Activated CD8-positive, alpha-beta memory T cell treated with anti-CD3 and anti-CD28 coated beads, Interleukin-2, amount 50 U/mL, for 4 hours (primary cell): ENCODE measurements at places on chromosomes 16 and 17.

DNA sequence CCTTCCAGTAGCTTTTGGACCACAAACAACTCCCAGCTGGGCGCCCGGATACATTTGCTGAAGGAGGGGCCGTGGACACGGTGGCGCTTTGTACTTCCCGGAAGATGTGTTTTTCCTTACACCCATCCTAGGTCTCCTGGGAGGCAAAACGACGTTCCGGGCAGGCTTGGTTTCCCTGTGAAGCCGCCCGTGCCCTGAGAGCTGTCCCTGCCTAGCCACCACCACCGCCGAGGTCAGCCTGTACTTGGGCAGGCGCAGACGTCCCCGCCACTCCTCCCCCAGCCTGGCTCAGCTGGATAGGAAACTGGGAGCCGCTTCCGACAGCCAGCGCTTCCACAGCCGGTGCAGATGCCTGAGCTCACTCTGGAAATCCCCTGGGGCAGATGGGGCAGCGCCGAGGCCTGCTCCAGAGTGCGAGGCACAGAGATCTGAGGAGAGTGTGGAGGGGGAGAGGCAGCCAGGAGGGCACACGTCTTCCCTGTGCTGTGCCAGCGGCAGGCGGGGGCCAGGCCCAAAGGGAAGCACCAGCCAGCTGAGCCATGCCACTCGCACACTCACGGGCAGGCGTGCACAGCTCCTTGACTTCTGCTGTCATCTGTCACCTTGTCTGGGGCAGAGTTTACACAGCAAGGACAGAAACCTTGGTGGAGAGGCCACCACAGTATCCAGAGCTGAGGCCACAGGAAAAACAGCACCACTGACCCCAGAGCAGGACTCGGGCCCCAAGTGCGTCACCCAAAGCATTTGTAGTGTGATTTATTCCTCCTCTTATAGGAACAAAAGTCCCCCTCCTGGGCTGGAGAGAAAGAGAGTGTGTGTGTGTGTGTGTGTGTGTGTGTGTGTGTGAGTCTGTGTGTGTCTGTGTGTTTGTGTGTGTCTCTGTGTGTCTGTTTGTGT is 3.0 kb downstream of the RHBDF2 start:
- DNase-seq, result no peak

GRCh38 chr16:27353853-27354252 is 40.1 kb downstream of the IL4R start:
- DNase-seq, result no peak

GRCh38 chr17:14211246-14211645 is 25.4 kb downstream of the CDRT15 start:
- DNase-seq, result no peak

GRCh38 chr16:56842133-56842532 is 22.9 kb upstream of the SLC12A3 start:
- DNase-seq, result no peak

GRCh38 chr16:59212492-59213024 is 478.4 kb upstream of the GOT2 start:
- DNase-seq, result no peak

- DNase-seq, result no peak
Measured at GRCh38 chr17:61928101-61928436, 287 bp upstream of the INTS2 start.

DNA sequence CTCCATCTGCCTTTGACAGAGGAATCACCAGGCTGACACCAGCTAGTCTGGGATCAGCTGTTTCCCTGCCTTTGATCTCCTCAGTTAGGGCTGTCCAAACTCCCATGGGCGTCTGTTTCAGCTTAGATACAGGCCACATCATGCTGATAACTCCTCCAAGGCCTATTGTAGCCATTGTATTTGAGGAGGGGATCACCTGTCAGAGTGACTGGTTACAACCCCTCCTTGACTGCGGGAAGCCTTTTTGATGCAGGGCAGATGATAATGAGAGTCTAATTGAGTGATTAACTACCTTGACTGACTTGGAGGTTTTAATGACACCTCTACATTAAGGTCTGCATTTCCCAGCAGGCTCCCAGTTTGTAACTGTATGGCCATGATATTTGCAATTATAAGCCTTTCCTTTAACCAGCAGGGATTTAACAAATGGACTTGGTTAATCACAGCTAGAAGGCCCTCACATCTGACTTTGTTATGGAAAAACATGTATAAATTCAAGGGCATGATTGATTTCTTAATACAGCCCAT is 863.5 kb downstream of the KCNJ2 start:
- DNase-seq, result no peak

GRCh38 chr16:1174477-1175357 is 21.8 kb downstream of the CACNA1H start:
- DNase-seq, result no peak

DNA sequence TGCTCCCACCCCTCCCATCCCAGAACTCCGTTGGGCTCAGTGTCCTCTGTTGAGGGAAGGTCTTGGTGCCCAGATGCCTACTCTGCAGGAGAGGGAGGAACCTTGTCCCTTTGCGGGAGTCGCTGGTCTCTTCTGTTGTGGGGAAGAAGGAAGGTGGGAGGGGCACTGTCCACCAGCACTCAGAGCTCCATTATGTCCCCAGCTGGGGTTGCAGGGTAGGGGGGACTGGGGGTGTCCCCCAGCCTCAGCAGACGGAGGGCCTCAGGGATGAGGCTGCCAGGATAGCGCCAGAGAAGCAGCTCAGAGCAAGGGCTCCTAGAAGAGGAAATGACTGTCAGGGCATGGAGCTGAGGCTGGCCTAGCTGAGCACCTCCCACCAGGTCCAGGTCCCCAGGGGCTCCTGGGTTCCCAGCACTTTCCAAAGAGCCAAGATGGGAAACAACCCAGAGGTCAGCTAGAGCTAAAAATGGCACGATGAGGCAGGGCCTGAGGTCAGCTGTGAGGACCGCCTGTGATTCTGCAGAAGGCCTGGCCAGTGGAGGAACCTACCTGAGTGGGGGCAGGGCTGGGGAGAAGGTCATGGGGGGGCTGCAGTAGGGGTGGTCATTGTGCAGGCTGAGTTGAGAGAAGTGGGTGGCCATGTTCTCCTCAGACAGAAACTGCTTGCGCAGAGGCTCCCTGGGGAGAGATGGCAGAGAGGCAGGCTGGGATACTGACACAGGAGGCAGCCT is 893 bp downstream of the HCFC1R1 start:
- no peak for DNase-seq

- DNase-seq, result no peak
Measured at GRCh38 chr16:80620736-80621605, 80.2 kb downstream of the DYNLRB2 start.

DNA sequence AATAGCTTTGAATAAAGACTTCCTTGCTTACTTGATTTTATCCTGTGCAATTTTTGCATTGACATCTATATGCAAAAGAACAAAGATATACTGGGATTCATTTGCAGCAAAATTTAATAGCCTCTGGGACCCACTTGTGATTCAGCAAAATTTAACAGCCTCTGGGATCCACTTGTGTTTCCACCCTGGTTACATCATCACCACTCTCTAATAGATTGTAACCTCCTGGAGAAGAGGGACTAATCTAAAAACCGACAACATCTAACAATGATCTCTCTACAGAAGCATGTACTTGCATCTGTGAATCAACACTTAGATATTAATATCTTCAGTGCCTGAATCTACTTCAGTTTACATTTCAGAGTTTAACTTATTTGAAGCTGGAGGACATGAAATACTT is 202.0 kb upstream of the CPHXL start:
- no peak for DNase-seq

DNA sequence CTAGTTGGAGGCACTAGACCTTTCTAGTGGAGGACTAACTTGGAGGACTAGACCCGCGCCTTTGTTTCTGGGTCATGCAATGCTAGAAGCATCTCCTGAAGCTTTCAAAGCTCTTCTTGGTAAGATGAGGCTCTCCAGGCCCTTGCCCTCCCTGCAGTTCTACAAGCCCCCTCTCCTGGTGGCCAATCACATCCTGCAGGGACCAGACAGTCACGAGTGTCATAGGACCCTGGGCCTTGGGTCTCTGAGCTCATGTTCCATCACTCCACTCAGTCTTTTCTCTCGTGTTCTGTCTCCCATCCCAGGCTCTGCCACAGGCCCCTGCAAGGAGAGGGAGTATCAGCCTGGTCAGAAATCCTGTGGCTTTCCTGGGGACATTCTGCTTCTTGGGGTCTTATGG is 119.6 kb downstream of the CYLD start:
- DNase-seq, result no peak

- DNase-seq, result peak; percentile 5
Measured at GRCh38 chr17:142876-143784, 5.8 kb downstream of the SCGB1C2 start.

DNA sequence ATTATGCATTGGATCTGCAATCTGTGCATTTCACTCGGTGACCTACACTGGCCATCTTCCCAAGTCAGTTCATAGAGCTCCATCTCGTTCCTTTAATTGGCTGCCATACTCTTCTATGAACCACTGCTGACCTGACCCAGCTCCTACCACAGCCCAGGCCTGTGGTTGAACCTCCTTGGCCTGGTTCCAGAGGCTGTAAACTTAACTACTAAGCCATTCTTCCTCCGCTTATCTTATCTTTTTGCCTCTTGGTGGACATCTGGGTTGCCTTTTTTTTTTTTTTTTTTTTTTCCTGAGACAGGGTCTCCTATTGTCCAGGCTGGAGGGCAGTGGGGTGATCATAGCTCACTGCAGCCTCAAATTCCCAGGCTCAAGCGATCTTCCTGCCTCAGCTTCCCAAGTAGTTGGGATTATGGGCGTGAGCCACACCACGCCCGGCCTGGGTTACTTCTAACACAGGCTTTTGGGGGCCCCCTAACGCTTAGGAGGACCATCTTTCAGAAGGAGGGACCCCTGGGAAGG is 18.3 kb downstream of the COQ7 start:
- no peak for DNase-seq

DNA sequence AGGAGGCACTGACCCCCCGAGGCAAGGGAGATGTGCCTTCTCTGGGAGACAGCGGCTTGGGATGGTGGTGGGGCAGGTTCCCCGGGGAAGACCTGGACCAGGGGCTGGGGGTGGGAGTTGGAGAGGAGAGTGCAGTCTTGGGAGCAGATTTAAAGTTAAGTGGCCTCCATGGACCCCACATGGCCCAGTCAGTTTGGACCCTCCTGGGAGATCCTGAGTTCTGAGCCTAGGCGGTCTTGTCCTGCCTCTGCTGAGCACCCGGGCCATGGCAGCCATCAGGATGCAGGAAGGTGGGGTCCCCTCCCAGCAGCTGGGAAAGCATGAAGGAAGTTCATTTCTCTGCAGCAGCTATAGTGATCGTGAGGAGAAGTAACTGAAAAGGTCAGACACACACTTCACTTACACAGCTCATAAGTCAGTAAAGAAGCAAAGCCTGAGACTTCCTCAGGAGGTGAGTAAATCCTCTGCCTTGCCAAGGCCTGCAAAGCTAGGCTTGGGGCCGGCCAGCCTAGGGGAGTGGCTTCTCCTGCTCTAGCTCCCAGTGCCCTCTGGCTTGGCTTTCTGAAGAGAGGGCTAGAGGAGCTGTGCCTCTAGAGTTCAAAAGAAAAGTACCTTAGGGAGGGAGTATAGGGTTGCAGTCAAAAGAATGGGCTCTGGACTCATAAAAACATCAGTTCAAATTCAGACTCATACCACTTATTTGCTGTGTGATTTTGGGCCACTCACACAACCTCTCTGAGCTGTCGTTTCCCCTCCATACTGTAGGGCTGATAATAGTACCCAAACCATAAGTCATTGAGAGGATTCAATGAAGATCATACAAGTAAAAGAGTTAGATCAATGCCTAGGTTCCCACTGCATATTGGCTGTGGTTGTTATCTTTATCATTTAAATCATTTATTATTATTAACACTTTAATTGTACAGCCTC is 31.0 kb upstream of the C16orf78 start:
- no peak for DNase-seq

- no peak for DNase-seq
Measured at GRCh38 chr17:34412534-34412933, 49.5 kb upstream of the CCL1 start.

DNA sequence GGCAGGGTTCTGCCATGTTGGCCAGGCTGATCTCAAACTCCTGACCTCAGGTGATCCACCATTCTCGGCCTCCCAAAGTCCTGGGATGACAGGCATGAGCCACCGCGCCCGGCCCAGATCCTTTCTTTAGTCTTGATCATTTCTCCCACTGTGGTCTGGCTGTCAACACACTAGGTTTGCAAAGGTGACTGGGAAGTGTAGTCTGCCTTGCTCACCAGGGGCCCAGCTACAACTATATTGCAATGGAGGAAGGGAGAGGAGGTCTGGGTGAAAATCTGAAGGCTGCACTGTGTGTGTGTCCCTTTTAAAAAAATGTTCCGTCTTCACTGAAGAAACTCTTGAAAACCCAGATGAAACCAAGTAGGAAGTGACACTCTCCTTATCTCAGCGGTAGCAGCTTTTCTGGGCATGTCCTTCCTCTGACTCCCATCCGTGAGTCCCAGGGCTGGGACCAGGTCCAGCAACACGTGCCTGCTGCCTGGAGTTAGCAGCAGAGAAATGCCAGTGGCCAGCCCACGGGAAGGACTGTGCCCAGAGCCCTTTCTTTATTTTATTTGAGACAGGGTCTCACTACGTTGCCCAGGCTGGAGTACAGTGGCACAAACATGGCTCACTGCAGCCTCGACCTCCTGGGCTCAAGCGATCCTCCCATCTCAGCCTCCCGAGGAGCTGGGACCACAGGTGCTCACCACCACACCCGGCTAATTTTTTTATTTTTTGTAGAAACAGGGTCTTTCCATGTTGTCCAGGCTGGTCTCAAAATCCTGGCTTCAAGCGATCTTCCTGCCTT is 17.8 kb upstream of the KIF19 start:
- DNase-seq, result no peak

GRCh38 chr16:66881014-66881417 is 701 bp downstream of the PDP2 start:
- no peak for DNase-seq

DNA sequence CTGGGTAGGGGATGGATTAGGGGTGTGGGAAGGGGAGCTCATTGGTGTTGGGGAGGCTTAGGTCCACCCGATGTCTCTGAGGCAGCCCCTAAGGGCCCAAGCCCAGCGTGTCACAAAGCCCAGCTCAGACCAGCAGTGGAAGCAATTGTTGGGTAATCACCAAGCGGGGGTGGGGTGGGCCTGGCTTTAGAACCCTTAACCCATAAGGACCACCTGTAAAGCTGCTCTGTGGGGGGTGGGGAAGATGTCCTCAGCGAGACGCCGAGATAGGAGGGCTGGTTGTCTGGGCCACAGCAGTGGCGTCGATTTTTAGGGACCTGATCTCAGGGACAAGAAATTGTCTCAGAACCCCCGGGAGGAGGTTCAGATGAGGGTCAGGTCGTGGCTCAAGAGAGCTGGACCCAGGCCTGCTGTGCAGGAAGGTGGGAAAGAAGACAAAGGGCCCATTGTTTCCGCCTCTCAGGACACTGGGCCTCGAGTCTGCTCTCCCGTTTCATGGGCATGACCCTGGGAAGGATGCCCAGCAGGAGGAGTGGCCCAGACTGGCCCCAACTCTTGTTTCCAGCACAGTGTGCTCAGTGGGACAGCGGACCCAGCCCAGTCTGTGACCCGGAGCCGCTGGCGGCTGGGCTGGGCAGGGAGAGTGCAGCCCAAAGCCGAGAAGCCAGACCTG is 15.9 kb downstream of the ST6GALNAC2 start:
- no peak for DNase-seq
